Stimulated activated CD8-positive, alpha-beta memory T cell treated with anti-CD3 and anti-CD28 coated beads, Interleukin-7, amount 100 ng/mL, for 48 hours (primary cell): ENCODE measurements at places on chromosomes 4 and X.

GRCh38 chr4:98027827-98028226 is 115.4 kb downstream of the STPG2 start:
- DNase-seq = no peak

DNA sequence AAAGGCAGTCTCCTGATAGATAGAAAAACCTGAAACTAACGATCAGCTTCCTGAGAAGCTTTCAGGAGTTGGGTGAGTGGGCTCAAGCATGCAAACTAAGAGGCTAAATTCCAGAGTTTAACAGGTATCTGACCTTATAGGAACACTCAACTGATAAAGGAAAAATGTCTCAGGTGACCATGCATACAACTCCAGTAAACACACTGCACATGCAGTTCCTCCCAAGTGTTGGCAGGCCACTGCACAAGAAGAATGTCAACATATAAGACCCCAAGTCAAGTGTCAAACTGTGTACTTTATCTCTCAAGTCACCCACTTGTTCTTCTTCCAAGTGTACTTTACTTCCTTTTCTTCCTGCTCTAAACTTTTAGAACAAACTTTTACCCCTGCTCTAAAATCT is 981.2 kb downstream of the FAM133A start:
- DNase-seq = no peak

- DNase-seq = no peak
Observed at GRCh38 chrX:4588893-4589292, 875.4 kb upstream of the PRKX start.

GRCh38 chr4:71261001-71261400 is 77.8 kb upstream of the SLC4A4 start:
- DNase-seq = no peak

- DNase-seq = no peak
Observed at GRCh38 chrX:42759881-42760280, 18.1 kb downstream of the PPP1R2C start.

DNA sequence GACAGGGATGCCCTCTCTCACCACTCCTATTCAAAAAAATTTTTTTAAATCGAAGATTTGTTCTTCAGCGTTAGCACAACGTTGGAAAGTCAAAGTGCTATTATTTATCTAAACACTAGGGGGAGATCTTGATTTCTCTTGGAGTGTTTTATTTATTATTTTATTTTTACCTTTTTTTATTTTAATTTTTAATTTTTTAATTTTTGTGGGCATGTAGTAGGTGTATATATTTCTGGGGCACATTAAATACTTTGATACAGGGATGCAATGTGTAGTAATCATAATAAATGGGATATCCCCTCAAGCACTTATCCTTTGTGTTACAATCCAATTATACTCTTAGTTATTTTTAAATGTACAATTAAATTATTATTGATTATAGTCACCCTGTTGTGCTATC is 37.4 kb upstream of the SLC10A4 start:
- DNase-seq = no peak

- DNase-seq = no peak
Observed at GRCh38 chrX:88660836-88661235, 86.2 kb upstream of the CPXCR1 start.

GRCh38 chr4:7052923-7053715 is 9.9 kb downstream of the TADA2B start:
- no peak for DNase-seq

GRCh38 chr4:74038425-74039314 is at the start of gene CXCL3:
CXCL3 (minus strand) TSS chr4:74038689; CDS start chr4:74038611, 78 bp downstream.
- DNase-seq = no peak

DNA sequence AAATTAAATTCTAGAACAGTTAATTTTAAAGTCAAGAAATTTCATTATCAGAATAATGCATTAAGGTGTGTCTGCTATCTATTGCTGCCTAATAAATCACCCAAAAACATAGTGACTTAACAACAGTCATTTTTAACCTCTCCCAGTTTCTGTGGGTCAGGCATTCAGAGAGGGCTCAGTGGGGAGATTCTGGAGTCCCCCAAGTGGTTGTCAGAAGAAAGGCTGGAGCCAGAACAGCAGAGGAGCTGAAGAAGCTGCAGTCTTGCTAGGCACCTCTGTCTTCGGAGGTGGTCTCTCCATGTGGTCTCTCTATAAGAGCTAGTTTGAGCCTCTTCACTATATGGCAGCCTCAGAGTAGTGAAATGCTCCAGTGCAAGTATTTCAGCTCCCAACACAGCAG is 9.3 kb upstream of the HOPX start:
- no peak for DNase-seq

- no peak for DNase-seq
Observed at GRCh38 chr4:187128976-187129375, 405.3 kb upstream of the FAT1 start.

- no peak for DNase-seq
Observed at GRCh38 chr4:103098341-103098740, 1.3 kb downstream of the BDH2 start.

- peak; percentile 11 for DNase-seq
Observed at GRCh38 chrX:155767051-155767875, 113.9 kb upstream of the VAMP7 start.

DNA sequence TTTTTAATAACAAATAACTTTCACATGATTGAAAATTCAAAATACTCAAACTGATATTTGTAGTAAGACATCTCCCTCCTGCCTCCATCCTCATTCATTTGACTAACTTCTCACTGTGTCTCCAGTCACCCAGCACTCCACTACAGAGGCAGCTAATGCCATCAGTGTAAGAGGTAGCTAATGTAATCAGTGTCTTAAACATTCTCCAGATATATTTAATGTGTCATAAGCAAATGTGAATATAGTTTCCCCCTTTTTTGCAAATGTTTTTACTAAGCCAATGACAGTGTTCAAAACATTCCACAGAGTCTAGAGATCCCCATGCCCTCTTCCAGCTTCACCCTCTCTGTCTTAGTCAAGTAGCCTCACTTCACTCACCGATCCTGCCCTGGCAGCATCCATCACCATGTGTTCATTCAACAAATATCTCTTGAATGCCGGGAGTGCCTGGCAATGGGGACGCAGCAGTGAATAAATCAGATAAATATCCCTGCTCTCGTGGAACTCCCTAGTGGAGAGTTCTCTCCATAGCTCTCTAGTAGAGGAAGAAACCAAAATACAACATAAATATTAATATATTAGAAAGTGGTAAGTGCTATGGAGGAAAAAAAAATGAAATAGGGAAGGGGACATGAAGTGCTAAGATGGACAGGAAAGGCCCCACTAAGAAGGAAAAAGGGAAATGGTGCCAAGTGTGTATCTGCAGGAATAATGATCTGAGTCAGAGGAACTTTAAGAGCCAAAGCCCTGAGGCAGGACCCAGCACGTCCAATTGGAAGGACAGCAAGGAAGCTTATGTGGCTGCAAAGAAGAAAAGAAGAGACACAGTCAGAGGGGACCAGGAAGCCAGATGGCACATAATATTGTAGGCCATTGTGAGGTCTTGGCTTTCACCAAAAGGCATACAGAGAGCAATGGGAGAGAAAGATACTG is 18.7 kb downstream of the SCFD2 start:
- DNase-seq = no peak

DNA sequence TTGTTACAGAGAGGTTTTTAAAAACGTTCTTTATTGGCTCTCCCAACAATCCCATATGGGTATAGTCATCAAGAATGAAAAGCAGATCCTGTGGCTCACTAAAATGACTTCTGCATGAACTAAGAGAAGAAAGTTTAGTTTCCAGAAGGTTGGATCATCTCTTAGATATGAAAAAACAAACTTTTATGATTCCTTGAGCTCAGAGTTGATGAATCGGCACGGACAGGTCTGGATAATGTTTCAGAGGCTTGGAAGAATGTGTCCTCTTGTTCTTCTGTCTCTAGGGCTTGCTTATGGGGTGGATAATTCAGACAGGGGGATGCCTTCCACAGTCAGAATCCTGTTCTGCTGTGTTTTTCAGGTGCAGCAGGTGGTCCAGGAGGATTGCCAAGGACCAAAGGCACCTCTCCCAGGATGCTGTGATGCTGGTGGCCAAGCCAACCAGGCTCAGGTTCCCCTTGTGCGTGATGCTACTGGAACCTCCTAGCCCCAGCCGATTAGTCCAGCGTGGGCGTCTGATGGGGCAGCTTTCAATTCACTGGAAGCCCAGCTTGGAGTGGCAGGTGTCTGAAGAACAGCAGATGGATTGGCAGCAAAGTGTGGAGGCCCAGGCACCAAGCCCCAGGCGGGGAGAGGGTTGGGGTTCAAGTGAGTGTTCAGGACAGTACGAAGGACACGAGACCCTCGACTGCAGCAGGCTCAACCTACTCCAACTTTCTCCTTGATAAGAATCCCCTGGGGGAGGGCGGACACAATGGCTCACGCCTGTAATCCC is 30.3 kb downstream of the CCKAR start:
- DNase-seq = no peak

- DNase-seq = no peak
Observed at GRCh38 chr4:152956650-152957436, 20.7 kb downstream of the FHDC1 start.

DNA sequence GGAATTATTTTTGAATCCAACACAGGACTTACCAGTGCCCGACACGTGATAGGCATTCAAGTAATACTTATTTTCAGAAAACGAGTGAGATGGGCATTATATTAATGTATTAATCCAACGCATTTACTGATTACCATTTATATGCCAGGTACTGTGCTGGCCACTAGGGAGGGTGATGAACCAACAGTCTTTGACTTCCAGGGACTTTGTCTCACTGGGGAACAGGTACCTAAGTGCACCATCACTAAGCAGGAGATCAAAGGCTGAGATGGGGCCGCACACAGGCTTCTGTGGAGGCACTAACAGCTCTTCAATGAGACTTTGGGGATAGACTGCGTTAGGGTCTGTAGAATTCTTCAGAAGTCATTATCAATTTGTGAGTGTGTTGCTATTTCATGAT is 5.7 kb upstream of the TADA2B start:
- DNase-seq = no peak

DNA sequence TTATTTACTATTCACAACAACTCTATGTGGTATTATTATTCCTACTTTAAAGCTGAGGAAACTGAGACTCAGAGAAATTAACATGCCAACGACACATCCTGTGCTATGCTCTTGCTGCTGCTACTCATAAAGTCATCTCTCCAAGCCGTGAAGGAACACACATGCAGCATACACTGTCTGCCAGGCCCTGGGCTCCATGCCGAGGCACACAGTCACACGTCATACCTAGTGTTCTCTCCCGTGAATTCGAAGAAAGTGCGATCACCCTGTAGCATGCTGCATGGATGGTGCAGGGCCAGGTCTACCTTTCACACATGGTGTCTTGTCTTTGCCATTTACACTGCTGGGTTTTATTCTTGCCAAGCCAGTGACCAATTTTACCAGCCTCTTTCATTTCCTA is 34.1 kb downstream of the TBC1D1 start:
- no peak for DNase-seq

- DNase-seq = no peak
Observed at GRCh38 chrX:40579900-40580536, 752 bp upstream of the ATP6AP2 start.

- no peak for DNase-seq
Observed at GRCh38 chr4:56215901-56216300, 171.4 kb downstream of the AASDH start.

DNA sequence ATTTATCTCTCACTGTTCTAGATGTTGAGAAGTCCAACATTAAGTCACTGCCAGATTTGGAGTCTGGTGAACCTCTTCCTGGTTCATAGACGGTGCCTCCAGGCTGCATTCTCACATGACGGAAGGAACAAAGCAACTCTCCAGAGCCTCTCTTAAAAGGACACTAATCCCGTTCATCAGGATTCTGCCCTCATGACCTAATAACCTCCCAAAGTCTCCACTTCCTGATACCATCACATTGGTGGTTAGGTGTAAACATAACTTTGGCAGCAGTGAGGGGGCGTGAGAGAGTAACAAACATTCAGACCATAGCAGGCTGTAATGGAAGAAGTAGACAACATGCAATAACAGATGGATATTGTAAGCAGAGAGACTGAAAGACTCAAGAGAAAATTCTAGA is 388.6 kb downstream of the PDHA2 start:
- DNase-seq = no peak

- DNase-seq = no peak
Observed at GRCh38 chrX:136755411-136755810, 25.3 kb downstream of the ARHGEF6 start.

- no peak for DNase-seq
Observed at GRCh38 chr4:103478734-103479133, 241.1 kb downstream of the TACR3 start.

DNA sequence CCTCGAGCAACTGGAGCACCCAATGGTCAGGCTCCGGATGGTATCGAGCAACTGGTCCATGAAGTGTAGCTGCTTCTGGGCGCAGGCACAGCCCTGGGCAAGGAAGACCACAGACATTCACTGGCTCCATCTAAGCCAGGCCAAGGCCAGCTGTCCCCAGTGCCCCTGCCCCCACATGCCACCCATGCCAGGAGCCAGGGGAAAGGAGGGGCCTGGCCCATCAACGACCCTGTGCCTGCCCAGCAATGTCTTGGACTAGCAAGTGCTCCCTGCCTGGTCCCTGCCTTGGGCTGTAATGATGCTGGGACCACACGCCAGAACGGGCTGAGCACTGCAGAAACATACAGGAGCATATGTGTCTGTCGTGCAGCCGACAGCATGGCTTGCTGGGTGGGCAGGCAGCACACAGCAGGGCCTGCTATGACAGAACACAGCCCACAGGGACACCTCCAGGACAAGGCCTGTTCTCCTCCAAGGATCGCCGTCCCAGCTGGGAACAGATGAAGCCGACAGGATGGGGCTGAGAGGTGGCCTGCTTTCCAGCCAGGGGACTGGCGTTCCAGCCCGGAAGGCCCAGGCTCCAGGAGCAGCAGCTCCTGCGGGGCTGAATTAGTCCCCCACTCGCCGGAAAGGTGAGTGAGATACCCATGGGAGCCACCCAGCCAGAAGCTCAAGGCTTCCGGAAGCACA is 11.4 kb upstream of the TREX2 start:
- DNase-seq = no peak

DNA sequence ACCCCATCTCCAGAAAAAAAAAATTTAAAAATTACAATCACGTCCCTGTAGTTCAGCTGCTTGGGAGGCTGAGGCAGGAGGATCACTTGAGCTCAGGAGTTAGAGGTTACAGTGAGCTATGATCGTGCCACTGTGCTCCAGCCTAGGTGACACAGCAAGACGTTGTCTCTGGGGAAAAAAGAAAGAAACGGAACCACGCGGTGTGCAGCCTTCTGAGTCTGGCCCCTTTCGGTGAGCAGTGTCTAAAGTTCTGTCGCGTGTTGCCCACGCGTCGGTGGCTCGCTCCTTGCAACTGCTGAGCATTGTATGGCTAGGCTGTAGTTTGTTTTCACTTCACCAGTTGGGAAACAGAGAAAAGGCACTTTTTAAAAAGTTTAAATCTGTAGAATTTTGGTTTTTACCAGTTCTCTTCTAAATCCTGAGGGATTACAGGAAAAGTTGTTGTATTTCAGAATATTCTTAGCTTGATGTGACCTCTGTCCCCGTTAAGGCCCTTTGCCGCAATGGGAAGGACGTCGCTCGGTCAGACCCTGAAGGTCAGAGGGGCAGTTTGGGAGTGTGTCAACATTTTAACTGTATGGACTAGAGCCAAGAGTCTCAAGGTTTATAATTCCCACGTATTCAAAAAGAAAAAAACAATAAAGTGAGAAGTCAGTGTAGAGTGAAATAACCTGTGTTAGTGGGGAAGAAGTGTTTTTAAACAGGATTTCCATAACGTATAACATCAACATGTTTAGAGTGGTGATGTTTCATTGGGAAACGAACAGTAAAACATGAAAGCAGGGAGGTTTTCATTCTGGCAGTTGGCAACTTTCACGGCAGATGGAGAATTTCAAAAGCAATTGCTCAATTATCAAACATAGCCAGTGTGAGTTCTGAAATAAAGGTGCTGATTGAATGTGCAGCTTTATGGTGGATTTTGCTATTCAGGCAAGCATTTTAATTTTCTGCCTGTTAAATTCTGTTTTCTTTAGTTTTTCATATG is 45.8 kb upstream of the MSANTD1 start:
- DNase-seq = no peak

- DNase-seq = no peak
Observed at GRCh38 chr4:90643156-90643555, 516.0 kb downstream of the CCSER1 start.
